Stimulated activated CD4-positive, alpha-beta T cell treated with anti-CD3 and anti-CD28 coated beads, Interleukin-12 subunit alpha, Interleukin-12 subunit beta, amount 100 ng/mL, for 24 hours (primary cell): ENCODE measurements at places on chromosomes 1 and 21.

GRCh38 chr1:212567638-212568037, 40.9 kb upstream of the ATF3 start:
- DNase-seq: no peak

- DNase-seq: no peak
These were observed 68.7 kb downstream of the DENND1B start for GRCh38 chr1:197706601-197707000.

DNA sequence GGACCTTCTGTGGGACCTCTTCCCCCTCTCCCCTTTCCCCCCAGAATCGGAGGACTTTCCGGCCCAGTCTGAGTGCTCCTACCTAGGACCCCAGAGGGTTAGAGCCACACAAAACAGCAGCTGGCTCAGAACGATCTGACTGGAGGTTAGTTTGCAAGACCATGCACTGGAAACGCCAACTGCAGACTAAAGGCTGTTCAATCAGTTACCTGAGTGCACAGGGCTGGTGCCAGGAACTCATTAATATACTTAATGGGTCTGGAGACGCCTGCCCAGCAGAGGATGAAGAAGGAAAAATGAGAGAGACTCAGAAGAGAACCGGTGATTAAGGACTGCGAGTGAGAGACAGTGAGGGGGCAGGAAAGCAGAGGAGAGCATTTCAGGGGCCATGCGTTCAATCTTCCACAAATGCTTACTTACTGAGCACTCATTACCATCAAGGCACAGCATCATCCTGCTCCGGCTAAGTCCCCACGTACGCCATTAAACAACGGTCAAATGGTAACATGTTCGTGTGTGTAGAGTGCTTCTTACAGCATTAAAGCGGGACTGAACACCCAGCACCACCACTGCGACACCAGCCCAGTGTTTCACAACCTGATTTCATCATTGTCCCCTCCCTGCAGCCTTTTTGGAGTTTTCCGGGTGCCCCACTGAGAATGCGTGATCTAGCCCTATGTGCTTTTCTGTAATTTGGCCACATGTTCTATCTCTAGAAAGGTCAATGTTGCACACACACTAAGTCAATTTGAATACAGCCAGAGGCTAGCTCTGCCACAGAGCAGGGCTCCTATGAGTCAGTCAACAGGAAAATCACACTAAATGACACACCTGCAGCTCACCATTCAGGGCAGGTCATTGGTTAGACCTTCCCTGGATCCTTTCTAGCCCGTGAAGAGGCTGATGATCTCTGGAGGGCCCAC, 7.6 kb downstream of the ENO1 start:
- no peak for DNase-seq

DNA sequence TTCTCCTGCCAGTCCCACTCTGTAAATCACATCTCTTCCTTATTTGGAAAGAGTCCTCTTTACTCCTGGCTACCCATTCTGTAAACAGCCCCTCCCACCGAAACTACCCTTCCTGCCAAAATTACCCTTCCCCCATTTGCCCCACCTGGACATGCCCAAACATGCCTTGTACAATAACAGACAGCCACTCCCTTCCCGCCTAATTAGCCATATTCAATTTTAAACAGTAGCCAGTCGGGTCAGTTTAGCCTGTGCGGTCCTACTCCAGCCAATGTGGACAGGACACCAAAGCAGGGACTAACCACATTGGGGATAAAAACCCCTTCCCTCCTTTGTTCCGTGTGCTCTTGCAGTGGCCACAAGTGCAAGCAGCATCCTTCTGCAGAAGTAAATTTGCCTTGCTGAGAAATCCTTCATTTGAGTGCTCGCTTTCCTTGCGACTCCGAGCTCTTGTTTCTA, 56.3 kb upstream of the MAP10 start:
- no peak for DNase-seq
